ENCODE measurements at places on chromosomes 3 and 15. TPM values are rescaled to one million over a fixed set of nuclear protein-coding genes. Genes with fewer than 3 reads are reported as not detected.

DNA sequence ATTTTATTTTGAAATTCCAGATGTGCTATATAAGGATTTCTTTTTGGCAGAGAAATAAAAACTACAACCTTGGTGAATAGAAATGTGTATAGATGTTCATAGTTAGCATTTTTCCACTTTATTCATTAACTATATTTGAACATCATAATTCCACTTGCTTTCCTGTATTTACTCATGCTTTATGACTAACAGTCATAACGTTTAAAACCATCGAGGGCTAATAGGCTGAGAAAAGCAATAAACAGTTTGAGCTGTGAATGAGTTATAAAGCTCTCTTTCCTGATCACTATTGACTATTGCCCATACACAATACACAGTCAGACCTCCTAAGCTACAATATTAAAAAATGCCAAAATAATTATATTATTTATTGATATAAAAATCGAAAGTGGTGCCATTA is 502.1 kb upstream of the RASGRP1 start:
- no peak for DNase-seq
- no peaks in the 10 kb centered on the region for H3K27me3 ChIP-seq
- no peaks in the 10 kb centered on the region for H3K4me1 ChIP-seq
- no peak overlapping the region for H3K4me3 ChIP-seq
- no peaks in the 10 kb centered on the region for H3K36me3 ChIP-seq

- no peaks in the 10 kb centered on the region for H3K27me3 ChIP-seq
- no peak for DNase-seq
- no peaks in the 10 kb centered on the region for H3K36me3 ChIP-seq
- H3K4me1 ChIP-seq, result no peaks in the 10 kb centered on the region
- no peak overlapping the region for H3K4me3 ChIP-seq
Measured at GRCh38 chr3:34024447-34025240, 226.2 kb downstream of the PDCD6IP start.

DNA sequence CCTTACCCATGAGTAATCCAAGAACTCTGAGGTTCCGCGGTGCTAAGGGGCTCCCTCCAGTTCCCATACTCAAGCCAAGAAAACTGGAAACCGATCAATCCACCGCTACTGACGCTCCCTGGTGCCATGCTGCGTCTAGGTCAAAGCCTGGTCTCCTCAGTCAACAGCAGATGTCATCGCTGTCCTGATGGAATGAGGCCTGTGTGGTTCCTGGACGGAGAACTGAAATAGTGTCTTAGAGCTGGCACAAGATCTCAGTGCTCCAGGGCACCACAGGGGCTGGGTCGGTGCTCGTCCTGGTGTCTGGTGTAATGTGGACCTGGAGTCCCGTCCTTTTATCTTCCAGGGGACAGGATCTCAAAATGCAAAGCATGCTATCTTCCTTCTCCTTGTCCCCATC is 373.9 kb upstream of the CFAP20DC start:
- peaks cover 5% of the 10 kb centered on the region for H3K4me1 ChIP-seq
- H3K36me3 ChIP-seq, result no peaks in the 10 kb centered on the region
- no peaks in the 10 kb centered on the region for H3K27me3 ChIP-seq
- DNase-seq, result no peak
- no peak overlapping the region for H3K4me3 ChIP-seq

DNA sequence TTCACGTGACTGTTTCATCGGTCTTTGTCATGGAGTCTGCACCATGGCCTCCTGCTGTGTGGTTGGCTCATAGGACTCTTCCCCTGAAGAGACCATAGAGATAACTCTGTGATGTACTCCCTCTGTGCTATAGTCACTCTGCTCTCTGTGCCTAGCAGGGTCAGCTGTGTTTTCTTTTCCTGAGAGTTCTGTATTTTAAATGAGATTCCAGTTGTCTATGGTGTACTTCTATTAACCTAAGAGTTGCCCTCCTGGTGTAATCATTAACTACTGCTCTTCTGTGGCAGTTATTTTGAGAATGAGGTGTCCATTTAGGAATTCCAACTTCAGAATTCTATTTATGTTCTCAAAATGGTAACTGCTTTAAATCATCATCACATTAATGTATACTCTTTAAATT is 114.5 kb upstream of the ARPP21 start:
- H3K36me3 ChIP-seq, result no peaks in the 10 kb centered on the region
- no peak for DNase-seq
- H3K27me3 ChIP-seq, result no peaks in the 10 kb centered on the region

GRCh38 chr15:80010131-80010673 is 39.2 kb upstream of the BCL2A1 start:
- H3K4me3 ChIP-seq, result no peak overlapping the region
- H3K36me3 ChIP-seq, result no peaks in the 10 kb centered on the region
- DNase-seq, result no peak
- H3K4me1 ChIP-seq, result no peaks in the 10 kb centered on the region
- H3K27ac ChIP-seq, result no peak overlapping the region

UPK1B gene
- not detected for total RNA-seq

GRCh38 chr3:26004172-26004571 is 214.3 kb downstream of the OXSM start:
- H3K27ac ChIP-seq, result no peak overlapping the region
- no peak for DNase-seq
- no peaks in the 10 kb centered on the region for H3K36me3 ChIP-seq
- H3K4me3 ChIP-seq, result no peak overlapping the region
- no peaks in the 10 kb centered on the region for H3K4me1 ChIP-seq
- H3K27me3 ChIP-seq, result no peaks in the 10 kb centered on the region

GRCh38 chr15:84552896-84553295 is 47.9 kb upstream of the ZSCAN2 start:
- no peak overlapping the region for H3K4me3 ChIP-seq
- no peak overlapping the region for H3K27ac ChIP-seq
- peaks cover 9% of the 10 kb centered on the region for H3K4me1 ChIP-seq
- H3K27me3 ChIP-seq, result no peaks in the 10 kb centered on the region

GRCh38 chr15:65796610-65797078 is 4.6 kb upstream of the DENND4A start:
- H3K36me3 ChIP-seq, result no peaks in the 10 kb centered on the region
- H3K27ac ChIP-seq, result no peak overlapping the region
- no peak for DNase-seq
- H3K27me3 ChIP-seq, result no peaks in the 10 kb centered on the region

DNA sequence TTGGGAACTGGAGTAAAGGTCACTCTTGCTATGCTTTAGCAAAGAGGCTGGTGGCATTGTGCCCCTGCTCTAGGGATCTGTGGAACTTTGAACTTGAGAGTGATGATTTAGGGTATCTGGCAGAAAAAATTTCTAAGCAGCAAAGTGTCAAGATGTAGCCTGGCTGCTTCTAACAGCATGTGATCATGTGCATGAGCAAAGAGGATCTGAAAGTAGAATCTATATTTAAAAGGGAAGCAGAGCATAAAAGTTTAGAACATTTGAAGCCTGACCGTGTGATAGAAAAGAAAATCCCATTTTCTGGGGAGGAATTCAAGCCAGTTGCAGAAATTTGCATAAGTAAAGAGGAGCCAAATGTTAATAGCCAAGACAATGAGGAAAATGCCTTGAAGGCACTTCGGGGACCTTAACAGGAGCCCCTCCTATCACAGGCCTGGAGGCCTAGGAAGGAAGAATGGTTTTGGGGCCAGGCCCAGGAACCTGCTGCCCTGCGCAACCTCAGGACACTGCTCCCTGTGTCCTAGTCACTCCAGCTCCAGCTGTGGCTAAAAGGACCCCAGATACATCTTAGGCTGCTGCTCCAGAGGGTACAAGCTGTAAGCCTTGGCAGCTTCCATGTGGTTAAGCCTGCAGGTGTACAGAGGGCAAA is 212.2 kb upstream of the LINGO1 start:
- H3K27me3 ChIP-seq, result peaks cover 41% of the 10 kb centered on the region
- no peak for DNase-seq
- no peak overlapping the region for H3K27ac ChIP-seq

SLC28A1 gene
- total RNA-seq, result 0.26 TPM

- H3K4me3 ChIP-seq, result no peak overlapping the region
- no peaks in the 10 kb centered on the region for H3K27me3 ChIP-seq
- no peaks in the 10 kb centered on the region for H3K36me3 ChIP-seq
- H3K27ac ChIP-seq, result no peak overlapping the region
Measured at GRCh38 chr3:112466020-112466419, 33.3 kb downstream of the BTLA start.

GRCh38 chr15:41795996-41796856 is 21.9 kb downstream of the MAPKBP1 start:
- no peaks in the 10 kb centered on the region for H3K27me3 ChIP-seq
- no peaks in the 10 kb centered on the region for H3K36me3 ChIP-seq
- peaks cover 34% of the 10 kb centered on the region for H3K4me1 ChIP-seq
- H3K27ac ChIP-seq, result peak overlapping the region; percentile 1

- no peaks in the 10 kb centered on the region for H3K27me3 ChIP-seq
- H3K27ac ChIP-seq, result peak overlapping the region; percentile 76
- H3K36me3 ChIP-seq, result peaks cover 84% of the 10 kb centered on the region
Measured at GRCh38 chr15:78006567-78007205, 70.8 kb downstream of the TBC1D2B start.

NR2F2 gene
- total RNA-seq, result 10.4 TPM

SNURF gene
- 42.8 TPM for total RNA-seq

Data from heart right ventricle (tissue), 16 donors.